Common myeloid progenitor, CD34-positive (primary cell): ENCODE measurements at places on chromosomes 7 and 10.

- DNase-seq = no peak
These were observed 23.0 kb upstream of the ZMYND11 start for GRCh38 chr10:112246-112645.

GRCh38 chr10:23512355-23513058 is 73.6 kb downstream of the OTUD1 start:
- peak; percentile 10 for DNase-seq

DNA sequence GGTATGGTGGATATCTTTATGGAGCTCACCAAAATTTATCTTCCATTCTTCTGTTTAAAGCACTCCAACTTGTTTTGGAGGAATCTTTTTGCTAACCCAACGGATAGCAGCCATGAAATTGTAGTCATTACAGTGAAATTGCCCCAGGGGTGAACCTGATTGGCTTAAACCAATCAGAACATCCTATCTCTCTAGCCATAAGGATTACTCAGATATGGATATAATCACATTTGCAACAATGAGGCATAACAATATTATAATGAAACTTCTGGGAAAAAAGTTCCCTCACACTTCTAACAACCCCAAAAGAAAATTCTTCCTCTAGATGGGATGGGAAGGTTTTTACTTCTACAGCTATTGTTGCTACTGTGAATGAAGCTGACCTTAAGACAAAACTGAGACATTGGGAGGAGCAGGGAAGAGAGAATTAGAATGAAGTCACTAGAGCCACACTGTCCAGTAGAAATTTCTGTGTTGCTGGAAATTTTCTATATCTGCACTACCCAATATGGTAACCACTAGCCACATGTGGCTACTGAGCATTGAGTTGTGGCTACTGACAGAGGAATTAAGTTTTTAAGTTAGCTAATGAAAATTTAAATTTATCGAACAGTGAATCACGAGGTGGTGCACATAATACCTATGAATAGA is 50.4 kb upstream of the ARHGAP21 start:
- DNase-seq = no peak

DNA sequence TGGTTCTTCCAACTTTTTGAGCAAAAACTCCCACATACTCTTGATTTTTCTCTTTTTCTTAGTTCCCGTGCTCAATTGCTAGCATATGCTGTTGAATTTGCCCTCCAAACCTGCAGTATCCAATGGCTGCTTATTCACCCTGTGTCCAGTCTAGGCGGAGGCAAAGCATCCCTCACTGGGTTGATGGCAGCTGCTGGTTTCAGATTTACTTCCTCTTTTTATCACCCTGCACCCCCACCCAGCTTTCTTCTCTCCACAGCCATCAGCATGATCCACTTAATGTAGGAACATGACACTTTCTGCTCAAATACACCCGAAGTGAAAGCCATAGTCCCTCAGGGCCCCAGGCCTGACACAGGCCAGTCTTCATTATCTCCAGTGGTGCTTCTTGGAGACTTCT is 87.6 kb upstream of the ADARB2 start:
- peak; percentile 47 for DNase-seq

DNA sequence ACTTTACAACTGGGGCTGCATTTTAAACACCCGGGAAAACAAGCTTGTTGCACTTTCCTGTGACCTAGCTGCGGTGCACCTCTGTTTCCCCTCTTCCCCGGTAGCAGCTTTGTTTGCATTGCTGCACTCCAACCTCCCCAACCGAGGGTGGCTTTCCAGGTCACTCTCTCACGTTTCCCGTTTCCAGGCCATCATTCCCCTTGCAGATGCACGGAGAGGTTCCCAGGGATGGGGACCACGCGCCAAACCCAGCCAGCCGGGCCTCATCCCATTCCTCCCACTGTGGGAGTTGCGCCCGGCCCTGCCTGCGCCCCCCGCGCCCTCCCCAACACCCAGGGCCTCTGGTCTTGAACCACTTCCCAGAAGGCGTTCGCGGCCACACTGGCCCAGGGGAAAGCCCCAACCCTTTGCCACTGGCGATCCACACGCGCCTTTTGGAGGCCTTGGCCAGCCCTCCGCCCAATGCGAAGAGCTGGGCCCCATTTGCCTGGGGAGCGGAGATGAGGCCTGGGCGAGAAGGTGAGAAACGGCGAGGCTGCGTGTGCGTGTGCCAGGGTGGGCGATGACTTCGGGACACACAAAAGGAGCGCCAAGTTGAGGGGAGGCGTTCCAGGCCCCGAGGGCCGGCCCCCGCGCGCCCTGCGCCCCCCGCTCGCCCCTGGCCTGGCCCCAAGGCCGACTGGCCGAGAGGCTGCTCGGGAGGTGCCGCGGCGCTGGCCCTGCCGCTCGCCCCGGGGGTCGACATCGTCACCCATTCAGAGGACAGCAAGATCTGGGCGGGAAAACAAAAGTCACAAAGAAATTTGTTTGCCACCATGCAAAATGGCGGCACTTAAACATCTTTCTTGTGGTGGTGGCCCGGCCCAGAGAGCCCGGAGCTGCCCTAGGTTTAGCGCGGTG is 15.9 kb downstream of the SKIDA1 start:
- no peak for DNase-seq
